ENCODE measurements at places on chromosomes 6 and 20.

- no peak for DNase-seq
These were observed 39.4 kb upstream of the TAF8 start for GRCh38 chr6:42010909-42011308.

DNA sequence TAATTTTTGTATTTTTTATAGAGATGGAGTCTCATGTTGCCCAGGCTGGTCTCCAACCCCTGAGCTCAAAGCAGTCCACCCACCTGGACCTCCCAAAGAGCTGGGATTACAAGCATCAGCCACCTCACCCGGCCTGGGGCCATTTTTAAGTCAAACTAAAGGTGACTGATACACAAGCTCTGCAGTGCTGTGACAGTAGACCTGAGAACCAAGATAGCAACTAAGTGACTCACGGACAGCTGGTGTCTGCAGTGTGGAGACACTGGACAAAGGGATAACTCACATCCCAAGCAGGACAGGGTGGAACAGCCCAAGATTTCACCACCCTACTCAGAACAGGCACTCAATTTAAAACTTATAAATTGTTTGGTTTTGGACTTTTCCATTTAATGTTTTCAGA, 402.5 kb downstream of the CD83 start:
- DNase-seq, result no peak

DNA sequence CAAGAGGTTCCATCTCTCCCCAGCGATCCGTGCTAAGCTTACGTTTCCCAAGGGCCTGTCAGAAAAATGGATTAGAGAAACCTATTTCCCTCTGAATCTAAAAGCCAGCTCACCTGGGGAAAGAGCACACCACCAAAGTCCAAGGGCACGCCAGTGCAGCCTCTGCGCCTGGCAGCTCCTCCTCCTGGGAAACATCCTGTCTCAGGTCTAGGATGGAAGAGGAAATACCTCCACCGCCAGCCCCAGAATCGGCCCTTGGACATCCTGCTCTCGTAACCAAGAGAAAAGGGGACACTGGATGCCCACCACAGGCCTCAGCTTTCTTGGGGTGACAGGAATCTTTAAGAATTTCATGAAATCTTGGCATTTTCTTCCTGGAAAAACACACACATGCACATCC, 18.7 kb downstream of the RAMACL start:
- DNase-seq, result no peak

DNA sequence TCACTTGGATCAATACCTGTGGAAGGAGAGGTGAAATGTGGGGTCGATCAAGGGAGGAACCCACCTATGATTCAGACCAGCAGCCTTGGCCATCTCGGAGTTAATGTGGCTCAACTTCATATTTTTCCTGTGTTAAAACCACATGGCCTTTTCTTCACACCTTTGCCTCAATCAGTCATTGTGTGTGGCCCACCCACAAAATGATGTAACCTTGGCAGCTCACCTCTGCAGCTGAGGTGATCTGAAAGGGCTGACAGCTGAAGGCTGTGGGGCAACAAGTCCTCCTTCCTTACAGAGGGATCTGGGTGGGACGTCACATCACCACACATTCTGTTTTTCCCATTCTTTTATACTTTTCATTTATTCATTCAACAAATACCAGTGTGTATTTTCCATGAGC, 357.1 kb upstream of the HSF2 start:
- DNase-seq, result no peak

DNA sequence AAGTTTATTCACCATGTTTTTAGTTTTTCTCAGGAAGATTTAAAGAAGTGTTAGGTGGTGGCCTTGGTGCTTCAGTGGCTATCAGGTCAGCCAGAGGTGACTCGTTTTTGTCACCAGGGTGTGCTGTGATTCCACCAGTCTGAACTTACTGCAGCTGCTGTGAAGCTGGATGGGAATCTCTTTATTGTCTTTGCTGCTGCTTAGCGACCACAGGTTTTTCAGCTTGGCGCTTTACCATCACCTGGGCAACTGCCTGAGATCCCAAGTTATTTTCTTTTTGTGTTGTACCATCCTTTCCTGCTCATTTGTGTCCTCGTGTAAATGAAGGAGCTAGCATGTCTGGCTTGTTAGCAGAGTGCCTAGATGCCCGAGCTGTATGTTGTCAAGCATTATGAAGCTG, 146.9 kb downstream of the MACROD2 start:
- no peak for DNase-seq

GRCh38 chr20:32674362-32674789, 635 bp upstream of the C20orf203 start:
- DNase-seq, result peak; percentile 66

DNA sequence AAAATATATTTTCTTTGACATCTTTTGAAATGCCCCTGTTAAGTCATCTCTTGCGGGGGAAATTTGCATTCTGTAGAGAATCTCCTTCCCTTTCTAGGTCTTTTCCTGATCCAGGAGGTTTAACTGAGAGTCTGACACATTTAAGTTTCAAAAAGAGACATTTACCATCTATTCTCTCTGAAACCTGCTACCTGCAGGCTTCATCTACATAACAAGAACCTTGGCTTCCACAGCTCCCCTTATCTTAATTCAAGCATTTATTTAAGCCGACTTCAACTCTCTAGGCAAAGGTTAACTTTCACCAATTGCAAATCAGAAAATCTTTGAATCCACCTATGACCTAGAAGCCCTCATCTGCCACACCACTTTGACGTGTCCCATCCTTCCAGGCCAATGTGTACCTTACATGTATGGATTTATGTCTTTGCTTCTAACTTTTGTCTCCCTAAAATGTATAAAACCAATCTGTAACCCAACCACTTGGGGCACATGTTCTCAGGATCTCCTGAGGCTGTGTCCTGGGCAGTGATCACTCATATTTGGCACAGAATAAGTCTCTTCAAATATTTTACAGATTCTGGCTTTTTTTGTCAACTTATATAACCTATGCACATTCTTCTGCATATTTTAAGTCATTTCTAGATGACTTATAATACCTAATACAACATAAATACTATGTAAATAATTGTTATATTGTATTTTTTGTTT, 666.7 kb downstream of the UTRN start:
- DNase-seq, result no peak

DNA sequence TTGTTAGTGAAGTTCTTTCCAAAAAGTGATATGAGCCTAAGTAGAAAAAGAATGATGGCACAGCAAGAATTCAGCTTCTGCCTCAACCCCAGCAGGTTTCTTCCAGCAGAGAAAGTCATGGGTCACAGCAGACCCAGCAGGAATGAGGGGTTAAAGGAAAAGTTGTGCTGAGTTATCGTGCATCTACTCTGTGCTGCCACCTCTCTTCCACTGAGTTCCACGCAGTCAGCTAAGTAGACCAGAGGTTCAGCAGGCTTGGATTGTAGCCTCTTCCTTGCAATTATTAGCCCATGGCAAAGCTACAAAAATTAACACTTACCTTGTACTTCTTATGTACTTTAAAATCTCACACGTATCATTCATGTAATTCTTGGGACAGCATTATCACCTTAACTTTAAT, 510.8 kb downstream of the PTPRT start:
- DNase-seq, result no peak

DNA sequence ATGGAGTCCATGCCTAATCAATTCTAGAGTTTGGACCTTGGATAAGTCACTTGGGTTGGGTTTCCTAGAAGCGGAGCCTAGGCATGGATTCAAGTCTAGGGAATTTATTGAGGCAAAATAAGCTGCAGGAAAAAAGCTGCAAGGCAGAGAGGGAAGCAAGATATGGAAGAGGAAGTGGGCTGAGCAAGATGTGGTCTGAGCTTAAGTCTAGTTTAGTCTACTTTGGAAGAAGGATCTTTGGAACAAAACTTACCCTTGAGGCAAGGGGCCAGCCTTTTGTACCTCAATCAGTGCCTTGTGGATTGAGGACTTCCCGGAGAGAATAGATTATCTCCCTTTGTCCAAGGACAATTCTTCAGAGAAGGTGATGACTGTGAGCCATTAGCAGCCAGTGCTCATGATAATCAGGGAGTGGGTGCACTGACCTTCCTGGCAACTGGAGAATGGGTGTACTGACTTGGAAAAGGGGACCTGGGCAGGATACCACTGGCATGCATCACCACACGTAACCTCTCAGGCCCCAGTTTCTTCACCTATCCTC, 10.9 kb downstream of the ZSCAN9 start:
- no peak for DNase-seq

DNA sequence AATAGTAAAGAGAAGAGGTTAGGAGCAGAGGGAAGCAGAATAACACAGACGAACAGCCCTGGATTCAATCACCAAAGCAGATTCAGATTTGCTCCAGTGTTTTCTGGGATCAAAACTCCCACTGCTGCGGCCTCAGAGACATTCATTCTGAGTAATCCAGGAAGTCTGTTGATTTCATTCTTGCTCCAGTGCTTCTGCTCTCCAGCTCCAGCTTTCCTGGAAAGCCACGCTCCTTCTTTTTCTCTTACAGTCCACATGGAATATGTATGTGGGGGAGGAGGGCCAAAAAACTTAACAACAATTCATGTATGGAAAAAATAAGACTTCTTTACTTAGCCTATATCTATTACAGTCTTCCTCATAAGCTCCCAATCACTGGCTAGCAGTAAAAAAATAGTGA, 26.4 kb upstream of the UST start:
- no peak for DNase-seq

- no peak for DNase-seq
These were observed 129.6 kb downstream of the ZDHHC14 start for GRCh38 chr6:157510323-157511188.

GRCh38 chr6:21949211-21949801, 347.5 kb downstream of the PRL start:
- no peak for DNase-seq

DNA sequence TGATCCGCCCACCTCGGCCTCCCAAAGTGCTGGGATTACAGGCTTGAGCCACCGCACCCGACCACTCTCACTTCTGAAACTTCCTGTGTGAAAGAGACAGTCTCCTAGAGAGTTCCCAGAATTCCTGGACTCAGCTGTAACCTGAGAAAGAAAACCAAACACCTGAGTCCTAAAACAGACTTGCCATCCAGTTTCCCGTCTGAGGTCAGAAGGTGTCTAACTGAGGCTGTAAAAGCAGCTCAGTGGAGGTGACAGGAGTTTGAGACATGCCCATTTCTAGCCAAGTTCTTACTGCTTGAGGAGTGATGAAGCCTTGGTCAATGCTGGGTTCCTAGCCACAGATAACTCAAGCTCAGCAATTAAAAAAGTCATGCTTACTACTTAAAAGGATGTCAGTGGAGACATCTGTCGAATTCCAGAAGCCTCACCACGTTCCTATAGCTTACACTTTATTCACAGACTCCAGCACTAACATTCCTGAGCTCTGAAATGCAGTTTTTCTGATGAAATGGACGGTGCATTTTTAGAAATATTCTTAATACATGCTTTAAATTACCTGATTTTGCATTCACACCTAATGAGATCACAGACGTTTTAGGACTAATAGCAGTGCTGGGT, 6.1 kb downstream of the UQCC2 start:
- DNase-seq, result no peak

DNA sequence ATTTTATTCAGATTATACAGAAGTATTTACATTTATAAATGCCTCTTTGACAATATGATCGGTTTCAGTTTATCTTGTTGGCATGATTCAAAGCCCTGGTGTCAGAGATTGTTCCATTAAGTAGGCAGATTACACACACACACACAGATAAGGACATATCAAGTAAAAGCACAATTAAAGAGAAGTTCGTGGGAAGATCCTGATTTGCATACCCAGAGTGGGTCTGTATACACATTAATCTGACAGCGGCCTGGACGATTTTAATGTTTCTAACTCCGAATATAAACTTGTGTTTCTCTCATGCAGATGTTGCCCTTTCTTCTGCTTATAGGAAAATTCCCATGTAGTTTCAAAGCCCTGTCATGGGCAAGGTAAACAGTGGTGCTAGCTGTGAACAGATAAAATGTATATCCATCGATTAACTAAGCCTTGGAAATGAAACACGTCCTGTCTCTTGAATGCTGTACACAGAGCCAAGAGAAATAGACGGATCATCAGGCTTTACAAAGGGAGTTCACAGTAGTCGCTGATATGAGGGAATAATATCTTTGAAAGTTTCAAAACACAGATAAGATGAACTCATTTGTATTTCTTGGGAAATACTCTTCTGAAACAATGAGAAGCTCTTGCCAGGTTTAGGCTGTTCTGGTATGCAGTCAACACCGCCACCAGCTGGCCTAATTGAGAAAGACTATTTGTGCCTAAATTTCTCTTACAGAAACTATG, 108.2 kb upstream of the GMDS start:
- peak; percentile 49 for DNase-seq

GRCh38 chr6:163659803-163660202, 245.3 kb downstream of the QKI start:
- no peak for DNase-seq

DNA sequence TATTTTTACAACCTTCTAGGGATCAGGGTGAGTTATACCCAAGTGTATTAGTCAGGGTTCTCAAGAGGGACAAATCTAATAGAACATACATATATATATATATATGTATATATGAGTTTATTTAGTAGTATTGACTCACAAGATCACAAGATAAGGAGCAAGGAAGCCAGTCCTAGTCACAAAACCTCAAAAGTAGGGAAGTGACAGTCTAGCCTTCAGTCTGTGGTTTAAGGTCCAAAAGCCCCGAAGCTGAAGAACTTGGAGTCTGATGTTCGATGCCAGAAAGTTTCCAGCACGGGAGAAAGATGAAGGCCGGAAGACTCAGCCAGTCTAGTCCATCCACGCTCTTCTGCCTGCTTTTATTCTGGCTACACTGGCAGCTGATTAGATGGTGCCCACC, 632.7 kb upstream of the AGPAT4 start:
- no peak for DNase-seq

DNA sequence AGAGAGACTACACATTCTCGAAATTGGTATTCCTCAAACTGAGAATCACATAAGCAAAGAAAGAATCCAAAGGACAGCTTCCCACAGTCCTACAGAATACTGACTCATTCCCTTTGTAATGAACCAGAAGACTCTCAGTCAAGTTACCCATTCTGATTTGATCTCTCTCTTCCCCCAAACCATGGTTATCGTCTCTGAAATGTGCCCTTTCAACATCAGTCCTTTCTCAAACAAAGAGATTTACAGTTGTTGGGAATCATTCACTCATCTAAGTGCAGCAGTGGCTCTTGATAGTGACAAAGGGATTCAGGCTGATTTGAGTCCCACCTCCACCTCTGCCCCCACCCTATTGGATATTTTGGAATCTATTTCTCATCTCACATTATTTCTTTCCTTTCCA, 15.0 kb upstream of the RSPO3 start:
- no peak for DNase-seq

DNA sequence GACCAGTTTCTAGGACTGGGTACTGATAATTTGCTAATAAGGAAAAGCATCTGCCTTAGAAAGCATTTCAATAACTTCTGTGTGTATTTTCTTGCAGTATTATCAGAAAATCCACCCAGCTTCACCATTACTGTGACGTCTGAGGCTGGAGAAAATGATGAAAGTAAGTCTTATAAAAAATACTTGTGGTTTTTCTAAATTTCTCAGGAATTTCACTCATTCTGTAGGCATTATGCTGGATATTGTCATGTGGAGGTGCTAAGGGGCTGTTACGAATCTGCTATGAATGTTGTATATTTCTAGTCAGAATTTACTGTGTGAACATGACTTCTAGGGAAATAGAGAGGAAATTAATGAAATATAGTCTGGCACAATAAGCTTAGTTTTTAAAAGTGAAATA, 8.9 kb downstream of the RWDD1 start:
- no peak for DNase-seq

Data from stimulated activated CD4-positive, alpha-beta T cell treated with anti-CD3 and anti-CD28 coated beads, TNF-alpha, amount 100 ng/mL, for 24 hours (primary cell).